ENCODE measurements at places on chromosomes 6 and 20. TPM values are rescaled to one million over a fixed set of nuclear protein-coding genes. Genes with fewer than 3 reads are reported as not detected.

- peaks cover 3% of the 10 kb centered on the region for H3K4me1 ChIP-seq
- DNase-seq: no peak
- H3K27ac ChIP-seq: peak overlapping the region; percentile 95
Observed at GRCh38 chr6:75751443-75751842, 2.4 kb downstream of the MYO6 start.

GRCh38 chr6:31826793-31827285, 699 bp upstream of the HSPA1B start:
- H3K4me1 ChIP-seq: peaks cover 26% of the 10 kb centered on the region
- DNase-seq: peak; percentile 81
- H3K27me3 ChIP-seq: no peaks in the 10 kb centered on the region

- DNase-seq: no peak
- no peak overlapping the region for H3K4me3 ChIP-seq
- H3K27me3 ChIP-seq: no peaks in the 10 kb centered on the region
- H3K27ac ChIP-seq: no peak overlapping the region
- no peaks in the 10 kb centered on the region for H3K4me1 ChIP-seq
Observed at GRCh38 chr6:18243302-18243893, 20.9 kb downstream of the DEK start.

DNA sequence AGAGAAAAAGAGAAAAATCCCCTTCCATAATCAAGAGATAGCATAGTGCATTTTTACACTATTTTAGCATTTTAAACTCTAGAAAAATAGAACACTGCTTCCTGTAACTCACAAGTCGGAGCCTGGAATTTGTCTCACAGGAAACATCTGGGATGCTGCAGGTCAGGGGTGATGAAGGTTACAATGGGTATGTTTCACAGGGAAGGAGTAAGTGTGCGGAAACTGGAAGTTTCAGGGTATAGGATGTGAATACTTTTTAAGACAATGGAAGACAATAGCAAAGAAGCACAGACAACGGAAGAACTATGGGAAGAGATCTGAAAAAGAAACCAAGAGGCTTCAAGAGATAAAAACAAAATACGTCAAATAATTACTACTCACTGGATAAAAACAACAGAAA, 361.0 kb upstream of the MARCKS start:
- no peaks in the 10 kb centered on the region for H3K36me3 ChIP-seq
- H3K27ac ChIP-seq: no peak overlapping the region

GRCh38 chr6:88236612-88237360, 70.6 kb upstream of the CNR1 start:
- H3K27ac ChIP-seq: no peak overlapping the region
- H3K4me1 ChIP-seq: no peaks in the 10 kb centered on the region
- H3K27me3 ChIP-seq: no peaks in the 10 kb centered on the region
- H3K36me3 ChIP-seq: no peaks in the 10 kb centered on the region
- DNase-seq: no peak

DNA sequence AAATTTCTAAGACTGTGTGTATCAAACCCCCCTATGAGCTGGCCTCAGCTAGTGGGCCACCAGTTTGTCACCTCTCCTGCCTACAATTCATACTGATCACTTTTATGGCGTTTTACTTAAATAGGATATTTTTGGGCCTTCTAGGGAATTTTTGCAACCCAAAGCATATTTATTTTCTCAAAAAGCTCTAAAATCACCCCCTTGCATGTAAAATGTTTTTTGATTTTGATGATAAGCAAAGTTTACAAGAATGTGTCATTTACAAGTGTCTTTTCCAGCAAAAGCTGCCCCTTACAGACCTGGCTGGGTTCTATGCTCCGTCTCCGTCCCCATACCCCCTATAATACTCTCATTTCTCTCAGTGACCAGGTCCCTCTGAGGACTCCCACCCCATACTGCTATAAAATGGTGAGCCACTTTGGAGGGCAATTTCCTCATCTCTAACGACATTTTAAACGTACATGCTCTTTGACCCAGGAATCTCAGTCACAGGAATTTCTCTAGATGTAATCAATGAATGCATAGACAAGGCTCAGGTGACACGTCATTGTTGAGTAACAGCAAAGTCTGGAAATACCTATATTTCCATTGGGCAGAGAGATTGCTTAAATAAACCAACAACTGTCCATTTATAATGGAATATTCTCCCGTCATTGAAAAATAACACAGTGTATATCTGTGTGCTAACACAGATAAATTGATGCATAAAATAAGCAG, 13.9 kb upstream of the OCSTAMP start:
- DNase-seq: peak; percentile 65
- H3K27me3 ChIP-seq: no peaks in the 10 kb centered on the region
- H3K4me1 ChIP-seq: peaks cover 5% of the 10 kb centered on the region
- H3K27ac ChIP-seq: no peak overlapping the region
- no peak overlapping the region for H3K4me3 ChIP-seq
- no peaks in the 10 kb centered on the region for H3K36me3 ChIP-seq

- peaks cover 29% of the 10 kb centered on the region for H3K36me3 ChIP-seq
- no peak overlapping the region for H3K4me3 ChIP-seq
- H3K27ac ChIP-seq: no peak overlapping the region
- peaks cover 4% of the 10 kb centered on the region for H3K4me1 ChIP-seq
Observed at GRCh38 chr20:35657271-35657670, 7.4 kb downstream of the CPNE1 start.

DNA sequence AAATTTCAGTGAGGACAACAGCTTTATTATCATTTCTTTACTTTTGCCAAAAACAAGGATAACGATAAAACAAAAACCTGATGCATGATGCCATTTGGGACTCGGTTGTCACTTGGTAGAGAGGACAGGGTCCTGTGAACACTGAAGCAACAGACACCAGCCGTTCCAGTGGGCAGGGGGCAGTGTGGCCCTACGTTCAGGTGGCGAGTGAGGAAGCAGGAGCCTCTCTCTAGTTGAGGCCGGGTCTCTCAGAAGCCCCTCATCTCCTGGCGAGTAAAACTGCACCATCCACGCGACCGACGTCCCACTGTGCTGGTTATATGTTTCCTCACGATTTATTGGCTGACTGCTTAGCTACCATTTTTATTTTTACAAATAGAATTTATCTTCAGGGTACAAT, 231.6 kb downstream of the THBS2 start:
- H3K4me3 ChIP-seq: no peak overlapping the region
- H3K27ac ChIP-seq: no peak overlapping the region
- no peak for DNase-seq
- H3K4me1 ChIP-seq: no peaks in the 10 kb centered on the region
- H3K36me3 ChIP-seq: no peaks in the 10 kb centered on the region

DNA sequence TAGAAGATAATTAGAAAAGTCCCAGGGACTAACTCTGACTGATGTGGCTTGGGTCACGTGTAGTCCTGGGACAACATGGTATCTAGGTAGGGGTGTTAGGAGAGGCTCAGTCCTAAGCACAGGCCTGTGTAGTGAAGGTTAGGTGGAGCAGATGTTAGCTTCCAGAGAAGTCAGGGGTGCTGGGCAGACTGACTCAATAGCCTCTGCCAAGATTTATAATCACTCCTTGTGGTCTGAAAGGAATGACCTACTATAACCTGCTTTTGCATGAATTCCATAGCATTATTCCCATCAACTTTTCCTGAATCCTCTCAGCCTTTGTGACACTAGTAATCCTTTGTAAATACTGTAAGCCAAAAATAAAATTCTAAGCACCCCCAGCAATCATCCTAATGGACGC, 10.2 kb upstream of the PEX7 start:
- no peaks in the 10 kb centered on the region for H3K4me1 ChIP-seq
- no peak overlapping the region for H3K4me3 ChIP-seq
- DNase-seq: no peak
- H3K27ac ChIP-seq: no peak overlapping the region
- H3K27me3 ChIP-seq: no peaks in the 10 kb centered on the region

DNA sequence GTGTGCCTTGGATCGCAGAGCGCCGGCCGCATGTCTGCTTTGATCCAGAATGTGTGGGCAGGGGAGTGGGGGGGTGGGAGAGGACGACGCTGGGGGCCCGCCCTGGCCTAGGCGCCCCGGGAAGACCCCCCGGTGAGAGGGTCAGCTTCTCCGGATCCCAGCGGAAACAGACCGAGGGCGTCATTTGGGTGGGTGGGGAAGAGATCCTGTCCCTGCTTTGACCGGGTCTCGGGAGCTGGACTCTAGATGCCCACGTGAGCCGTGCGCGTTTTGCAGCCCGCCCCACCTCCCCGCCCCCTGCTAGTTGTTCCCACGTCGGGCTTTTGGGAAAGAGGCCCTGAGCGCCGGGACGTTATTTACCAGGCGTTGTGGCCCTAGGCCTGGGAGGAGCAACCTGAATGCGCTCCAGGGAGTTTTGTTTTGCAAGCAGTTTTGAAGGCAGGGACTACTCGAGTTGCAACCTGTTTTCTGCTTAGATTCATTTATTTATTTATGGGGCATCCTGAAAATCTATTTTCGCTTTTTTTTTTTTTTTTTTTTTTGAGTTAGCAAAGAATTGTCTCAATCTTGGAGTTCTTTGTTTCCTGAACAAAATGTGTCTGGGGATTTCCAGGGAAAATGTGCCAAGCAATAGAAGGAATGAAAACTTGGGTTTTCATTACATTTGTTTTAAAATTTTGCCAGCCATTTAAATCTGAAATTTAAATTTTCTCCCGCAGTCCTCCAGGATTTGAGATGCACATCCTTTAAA, 1.6 kb downstream of the DSP start:
- no peaks in the 10 kb centered on the region for H3K36me3 ChIP-seq
- H3K4me3 ChIP-seq: peak overlapping the region; percentile 88
- H3K27ac ChIP-seq: peak overlapping the region; percentile 87
- DNase-seq: peak; percentile 56
- H3K4me1 ChIP-seq: peaks cover 33% of the 10 kb centered on the region

RCAN2 gene
- 4.7 TPM for polyA plus RNA-seq

HAO1 gene
- not detected for polyA plus RNA-seq

MYO6 gene
- polyA plus RNA-seq: 88.6 TPM

ADGRB3 gene
- 8.3 TPM for polyA plus RNA-seq

LAMP5 gene
- polyA plus RNA-seq: 4.6 TPM

SMIM26 gene
- polyA plus RNA-seq: 105 TPM

C6orf15 gene
- not detected for polyA plus RNA-seq

FHL5 gene
- polyA plus RNA-seq: 0.67 TPM

F13A1 gene
- 24.2 TPM for polyA plus RNA-seq

RALGAPA2 gene
- 33.1 TPM for polyA plus RNA-seq
